ENCODE measurements at places on chromosomes 5 and 9.

DNA sequence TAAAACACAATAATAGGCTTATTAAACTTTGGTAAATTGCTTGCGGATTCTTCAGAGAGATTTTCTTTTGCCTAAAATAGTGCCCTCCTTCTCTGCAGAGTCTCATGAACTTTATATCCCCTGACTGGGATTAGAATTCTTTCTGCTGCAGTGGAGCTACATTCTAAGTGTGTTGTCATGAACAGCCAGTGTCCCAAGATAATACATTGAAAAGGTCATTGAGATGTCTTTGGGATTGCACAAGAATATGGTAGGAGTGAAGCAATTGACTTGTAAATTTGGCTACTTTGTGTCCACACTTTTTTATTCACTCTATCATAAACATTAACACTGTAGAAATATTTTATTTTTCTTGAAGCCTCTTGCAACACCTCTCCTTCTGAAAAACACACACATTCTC lies 604.5 kb downstream of the GABRG2 start:
- no peak for DNase-seq

DNA sequence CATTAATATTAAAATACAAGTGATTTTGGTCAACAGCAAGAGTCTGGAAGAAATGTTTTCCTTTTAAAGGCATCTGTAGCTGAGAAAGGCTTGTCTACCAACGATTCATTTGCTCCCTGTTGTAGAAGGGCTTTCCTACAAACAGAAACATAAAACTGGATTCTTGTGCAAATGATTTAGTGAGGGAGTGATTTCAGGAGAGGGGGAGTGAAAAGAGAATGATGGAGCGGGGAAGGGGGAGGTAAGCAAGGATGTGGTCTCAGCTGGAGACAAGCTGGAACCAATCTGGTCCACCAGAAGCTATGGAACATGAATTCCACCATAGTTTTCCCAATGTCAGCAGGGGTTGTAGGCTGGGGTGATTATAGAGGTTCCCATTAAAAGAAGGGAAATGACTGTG lies 196.3 kb downstream of the FBXO4 start:
- DNase-seq, result no peak

- no peak for DNase-seq
These were observed 586.7 kb upstream of the TUSC1 start for GRCh38 chr9:26264709-26265601.

DNA sequence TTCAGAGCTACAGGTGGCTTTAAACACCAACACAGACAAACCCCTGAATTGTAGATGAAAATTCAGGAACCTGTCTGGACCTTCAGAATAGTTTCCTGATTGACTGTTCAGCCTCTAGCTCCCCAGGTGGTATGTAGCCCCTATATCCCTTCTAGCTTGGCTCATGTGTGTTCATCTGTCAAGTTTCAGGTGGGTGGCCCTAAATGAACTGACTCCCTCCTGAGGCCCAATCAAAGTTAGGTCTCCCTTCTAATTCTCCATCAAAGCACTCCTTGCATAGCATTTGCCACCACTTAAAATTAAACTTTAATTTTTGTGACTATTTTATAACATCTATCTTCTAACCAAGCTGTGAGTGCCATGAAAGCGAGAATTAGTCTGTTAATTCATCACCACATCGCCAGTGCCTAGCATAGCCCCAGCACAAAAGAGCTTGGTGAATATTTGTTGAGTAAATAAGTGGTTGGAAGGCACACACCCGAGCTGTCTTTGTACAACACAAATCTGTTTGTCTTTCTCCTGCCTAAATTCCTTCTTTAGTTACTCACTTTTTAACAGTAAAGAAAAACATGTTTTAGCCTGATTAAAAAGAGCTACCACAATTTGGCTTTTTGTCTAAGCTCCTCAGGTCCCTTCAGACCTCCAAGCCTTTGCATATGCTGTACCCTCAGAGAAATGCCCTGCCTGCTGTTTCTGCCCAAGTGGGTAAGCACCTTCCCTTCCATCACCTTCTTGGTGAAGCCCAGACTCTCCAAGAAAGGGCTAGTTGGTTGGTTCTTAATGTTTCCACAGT lies 138.1 kb upstream of the HMHB1 start:
- DNase-seq, result no peak

DNA sequence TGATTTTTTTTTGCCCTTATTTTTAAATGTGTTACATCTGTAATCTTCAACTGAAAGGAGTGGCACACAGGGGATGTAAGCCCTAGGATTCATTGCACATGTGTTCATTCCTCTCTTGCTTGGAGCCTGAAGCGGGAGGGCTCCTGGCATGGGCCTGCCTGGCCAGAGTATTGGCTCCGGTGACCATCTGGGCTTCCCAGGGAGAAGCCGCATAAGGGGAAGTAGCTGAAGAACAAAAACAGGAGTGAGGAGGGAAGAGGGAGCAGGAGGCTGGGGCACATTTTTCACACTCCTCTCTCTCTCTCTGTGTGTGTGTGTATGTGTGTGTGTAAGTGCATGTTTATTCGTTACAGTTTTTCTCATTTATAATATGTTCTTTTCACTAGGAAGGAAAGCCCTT lies 269.9 kb downstream of the PRR16 start:
- no peak for DNase-seq

GRCh38 chr5:167814828-167815227 lies 476.6 kb upstream of the WWC1 start:
- DNase-seq, result no peak
